PC-3 (cell line): ENCODE measurements at places on chromosomes 11 and 22. TPM values are rescaled to one million over a fixed set of nuclear protein-coding genes. Genes with fewer than 3 reads are reported as not detected.

DNA sequence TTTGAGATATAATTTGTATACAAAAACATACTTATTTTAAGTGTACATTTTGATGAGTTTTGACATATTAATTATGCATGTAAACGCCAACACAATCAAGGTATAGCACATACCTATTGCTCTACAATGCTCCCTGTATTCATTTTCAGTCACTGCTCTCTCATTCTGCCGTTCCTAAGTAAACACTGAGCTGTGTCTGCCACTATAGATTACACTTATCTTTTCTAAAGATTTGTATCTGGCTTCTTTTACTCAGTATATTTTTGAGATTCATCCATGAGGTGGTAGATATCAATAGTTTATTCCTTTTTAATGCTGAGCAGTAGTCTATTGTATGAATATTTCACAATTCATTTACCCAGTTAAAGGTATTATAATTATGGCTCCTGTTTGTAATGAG, 25.4 kb upstream of the BACE1-AS start:
- 0 out of 2 replicates have a peak, but pooled peaks cover 3% of the 10 kb centered on the region for H3K36me3 ChIP-seq
- no peak for DNase-seq
- H3K4me3 ChIP-seq = no peak overlapping the region
- H3K4me1 ChIP-seq = no peaks in the 10 kb centered on the region
- H3K27ac ChIP-seq = no peak overlapping the region
- no peaks in the 10 kb centered on the region for H3K27me3 ChIP-seq

DNA sequence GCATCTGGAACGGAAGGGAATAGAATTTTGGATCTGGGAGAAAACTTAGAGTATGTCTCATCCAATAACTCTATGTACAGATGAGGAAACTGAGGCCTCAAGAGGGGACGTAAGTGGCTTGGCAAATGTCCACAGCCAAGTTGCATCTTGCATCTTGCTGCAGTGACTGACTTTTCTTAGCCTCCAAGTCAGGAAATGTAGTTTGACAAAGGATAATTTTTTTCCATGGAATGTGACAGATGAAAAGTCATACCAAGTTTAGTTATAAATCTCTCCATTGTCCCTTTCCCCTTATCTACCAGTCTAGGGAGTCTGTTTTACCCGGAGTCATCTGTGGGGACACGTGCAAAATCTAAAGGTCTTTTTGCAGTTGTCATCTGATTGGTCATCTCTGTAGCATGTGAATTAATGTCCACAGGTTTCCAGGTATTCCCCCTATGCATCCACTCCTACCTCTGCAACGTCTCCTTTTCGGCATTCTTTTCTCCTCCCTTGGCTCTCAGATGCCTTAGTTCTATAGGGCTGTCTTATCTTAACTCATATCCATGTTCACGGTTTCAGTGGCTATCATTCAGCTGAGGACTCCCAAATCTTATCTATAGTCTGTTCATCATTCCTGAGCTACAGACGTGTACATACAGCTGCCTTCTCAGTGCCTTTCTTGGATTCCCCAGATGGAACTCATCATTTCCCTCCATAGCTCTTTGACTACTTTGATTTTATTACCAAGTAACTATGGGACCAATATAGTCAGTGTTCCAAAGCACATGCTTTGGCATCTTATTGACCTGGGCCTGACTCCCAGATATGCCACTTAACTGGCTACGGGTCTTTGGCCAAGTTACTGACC, 139.5 kb upstream of the TIMP3 start:
- H3K27ac ChIP-seq = no peak overlapping the region
- H3K4me3 ChIP-seq = no peak overlapping the region
- no peaks in the 10 kb centered on the region for H3K36me3 ChIP-seq
- DNase-seq = no peak
- H3K4me1 ChIP-seq = no peaks in the 10 kb centered on the region

IGLL5 gene
- total RNA-seq = not detected in 2 replicates

VPS37C gene
- 28.9 and 34.9 TPM in 2 replicates for total RNA-seq

GRCh38 chr11:75549370-75549958, 12.6 kb upstream of the SERPINH1 start:
- H3K27ac ChIP-seq = no peak overlapping the region
- no peak for DNase-seq
- no peaks in the 10 kb centered on the region for H3K36me3 ChIP-seq
- no peaks in the 10 kb centered on the region for H3K27me3 ChIP-seq

DNA sequence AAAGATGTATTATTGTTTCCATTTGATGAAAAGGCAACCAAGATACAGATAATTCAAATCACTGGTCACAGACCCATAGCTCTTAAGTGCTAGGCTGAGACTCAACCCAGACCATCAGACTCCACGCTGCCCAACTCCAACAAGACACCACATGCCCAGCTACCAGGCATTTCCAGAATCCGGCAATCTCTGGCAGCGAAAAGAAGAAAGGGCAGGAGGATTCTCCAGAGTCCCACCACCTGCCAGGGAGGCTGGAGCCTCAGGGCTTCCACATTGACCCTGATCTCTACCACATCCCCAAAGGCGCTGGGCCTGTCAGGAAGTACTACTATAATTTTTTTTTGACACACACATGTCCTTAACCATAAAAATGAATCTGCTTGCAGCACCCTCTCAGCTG, 61.4 kb upstream of the ARFGAP3 start:
- no peaks in the 10 kb centered on the region for H3K27me3 ChIP-seq
- no peak overlapping the region for H3K27ac ChIP-seq
- H3K36me3 ChIP-seq = no peaks in the 10 kb centered on the region
- H3K4me3 ChIP-seq = no peak overlapping the region
- H3K4me1 ChIP-seq = peaks cover 27% of the 10 kb centered on the region
- DNase-seq = no peak

CASP5 gene
- total RNA-seq = not detected in 2 replicates

GRCh38 chr22:47943729-47944700, 1181.6 kb downstream of the TBC1D22A start:
- DNase-seq = no peak
- no peaks in the 10 kb centered on the region for H3K4me1 ChIP-seq
- H3K36me3 ChIP-seq = no peaks in the 10 kb centered on the region
- no peak overlapping the region for H3K4me3 ChIP-seq
- no peaks in the 10 kb centered on the region for H3K27me3 ChIP-seq

DNA sequence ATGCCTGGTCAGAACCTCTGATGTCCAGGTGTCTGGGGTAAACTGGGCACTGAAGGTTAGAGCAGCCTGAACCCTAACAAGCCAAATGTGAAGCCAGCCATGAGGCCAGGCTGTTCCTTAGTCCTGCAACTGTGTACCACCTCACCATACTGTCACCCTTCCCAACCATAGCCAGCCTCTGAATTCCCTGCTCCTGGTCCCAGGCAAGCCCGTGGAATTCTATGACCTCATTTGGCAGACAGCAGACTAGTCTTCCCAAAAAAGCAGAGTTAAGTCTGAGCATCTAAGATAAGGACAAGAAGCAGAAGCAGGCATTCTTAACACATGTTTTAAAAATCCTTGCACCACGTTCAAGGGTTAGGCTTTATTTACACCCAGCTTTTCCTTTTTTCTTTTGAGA, 134.8 kb downstream of the C11orf58 start:
- H3K27me3 ChIP-seq = no peaks in the 10 kb centered on the region
- H3K4me1 ChIP-seq = no peaks in the 10 kb centered on the region
- no peak overlapping the region for H3K27ac ChIP-seq
- no peak overlapping the region for H3K4me3 ChIP-seq
- no peaks in the 10 kb centered on the region for H3K36me3 ChIP-seq

LINC01488 gene
- total RNA-seq = not detected in 2 replicates

FOLR2 gene
- not detected in 2 replicates for total RNA-seq

AIFM3 gene
- total RNA-seq = 0.98 and 1.5 TPM in 2 replicates

DNA sequence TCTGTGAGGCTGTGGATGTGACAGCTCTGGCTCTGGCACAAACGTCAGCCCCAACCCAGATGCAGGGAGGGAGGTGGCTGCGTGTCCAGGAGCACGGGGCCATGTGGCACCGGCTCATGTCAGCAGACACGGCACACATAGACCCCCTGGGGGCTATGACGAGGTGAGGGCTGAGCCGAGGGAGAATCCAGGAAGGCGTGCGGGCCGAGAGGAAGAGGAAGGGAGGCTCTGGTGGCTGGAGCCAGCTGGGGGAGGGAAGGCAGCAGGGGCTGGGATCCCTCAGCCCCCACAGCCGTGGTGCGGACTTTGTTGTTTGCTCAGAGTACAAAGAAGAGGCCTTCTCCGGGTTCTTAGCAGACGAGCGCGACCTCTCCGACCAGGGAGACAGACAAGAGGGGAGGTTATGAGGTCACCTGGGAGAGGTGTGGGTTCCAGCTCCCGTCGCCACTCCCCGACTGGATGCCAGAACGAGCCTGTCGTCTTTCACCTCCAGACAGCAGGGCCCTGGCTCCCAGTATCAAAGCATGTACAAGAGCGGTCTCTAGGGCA, 46.1 kb downstream of the CDKN1C start:
- DNase-seq = no peak
- no peak overlapping the region for H3K27ac ChIP-seq
- no peak overlapping the region for H3K4me3 ChIP-seq
- H3K4me1 ChIP-seq = peaks cover 13% of the 10 kb centered on the region
- no peaks in the 10 kb centered on the region for H3K27me3 ChIP-seq
